ENCODE measurements at places on chromosomes 13 and 19.

DNA sequence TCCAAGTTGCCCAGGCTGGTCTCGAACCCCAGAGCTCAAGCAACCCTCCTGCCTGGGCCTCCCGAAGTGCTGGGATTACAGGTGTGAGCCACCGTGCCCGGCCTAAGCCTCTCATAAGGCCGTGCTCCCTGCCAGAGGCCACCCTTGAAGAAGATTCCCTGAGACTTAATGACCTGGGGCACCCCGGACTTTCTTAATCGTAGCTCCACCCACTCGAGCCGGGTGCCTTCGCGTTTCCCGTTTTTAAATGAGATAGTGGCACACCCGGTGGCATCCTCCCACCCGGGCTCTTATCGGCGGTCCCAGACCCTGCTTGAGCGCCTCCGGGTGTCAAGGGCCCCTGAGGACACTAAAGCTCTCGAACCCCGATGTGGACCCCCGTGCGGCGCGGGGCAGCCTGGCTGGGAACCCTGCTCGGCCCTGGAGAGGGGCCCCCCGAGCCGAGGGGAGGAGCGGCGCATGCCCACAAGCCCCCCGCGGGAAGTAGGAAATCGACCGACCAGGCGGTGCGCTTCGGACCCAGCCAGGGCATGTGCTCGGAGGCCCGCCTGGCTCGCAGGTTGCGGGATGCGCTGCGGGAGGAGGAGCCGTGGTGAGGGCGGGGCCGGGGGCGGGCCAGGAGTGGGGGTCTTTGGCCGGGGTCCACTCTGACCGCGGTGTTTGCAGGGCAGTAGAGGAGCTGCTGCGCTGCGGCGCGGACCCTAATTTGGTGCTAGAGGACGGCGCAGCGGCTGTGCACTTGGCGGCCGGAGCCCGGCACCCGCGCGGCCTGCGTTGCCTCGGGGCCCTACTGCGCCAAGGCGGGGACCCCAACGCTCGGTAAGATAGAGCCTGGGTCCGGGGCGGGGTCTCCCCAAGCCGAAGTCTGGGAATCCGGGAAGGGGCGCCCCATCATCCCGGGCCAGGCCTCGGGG is at the start of gene ANKLE1:
Gene ANKLE1 (plus strand): TSS at position 511 of the 914 bp plus-strand sequence. CDS start 20 bp downstream, at position 531.
- DNase-seq: peak; percentile 46

- no peak for DNase-seq
Measured at GRCh38 chr13:61111529-61111928, 304.1 kb downstream of the PCDH20 start.

DNA sequence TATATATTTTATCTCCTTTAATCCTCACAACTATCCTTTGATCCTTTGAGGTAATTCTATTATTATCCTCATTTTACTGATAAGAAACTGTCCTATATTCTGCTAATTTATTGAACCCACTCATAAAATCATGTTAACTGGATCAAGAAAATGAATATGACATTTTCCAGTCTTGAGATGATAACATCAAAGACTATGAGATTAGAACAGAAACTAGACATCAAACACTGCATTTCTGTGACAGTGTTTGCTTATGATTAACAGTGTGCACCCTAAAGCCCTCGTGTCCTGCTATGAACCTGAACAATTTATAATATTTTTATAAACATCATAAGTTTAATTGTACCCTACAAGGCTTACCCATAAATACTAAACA is 96.3 kb downstream of the TBC1D4 start:
- DNase-seq: no peak

DNA sequence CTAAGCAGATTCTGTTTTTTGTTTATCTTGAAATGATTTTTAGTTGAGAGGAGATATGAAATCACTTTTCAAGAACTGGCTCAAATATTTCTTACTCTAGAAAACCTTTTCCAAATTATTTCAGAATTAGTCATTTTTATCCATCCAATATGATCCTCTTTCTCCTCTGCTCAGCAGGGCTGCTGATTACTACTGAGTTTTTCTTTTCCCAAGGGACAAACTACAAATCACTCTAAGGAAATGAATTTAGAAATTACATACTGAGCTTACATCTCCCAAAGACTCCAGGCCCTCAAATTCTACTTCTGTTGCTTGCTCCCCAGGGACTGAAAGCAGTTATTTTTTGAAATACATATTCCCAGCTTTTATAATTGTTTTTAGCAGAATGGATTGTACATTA is 87.4 kb upstream of the UFM1 start:
- DNase-seq: no peak

GRCh38 chr19:17458970-17459369 is 1.8 kb downstream of the NXNL1 start:
- no peak for DNase-seq

- DNase-seq: no peak
Measured at GRCh38 chr13:62046512-62046911, 630.9 kb upstream of the PCDH20 start.

- no peak for DNase-seq
Measured at GRCh38 chr19:2332341-2333026, 4.0 kb downstream of the SPPL2B start.

GRCh38 chr13:74682746-74683145 is 548.5 kb upstream of the KLF12 start:
- DNase-seq: no peak

DNA sequence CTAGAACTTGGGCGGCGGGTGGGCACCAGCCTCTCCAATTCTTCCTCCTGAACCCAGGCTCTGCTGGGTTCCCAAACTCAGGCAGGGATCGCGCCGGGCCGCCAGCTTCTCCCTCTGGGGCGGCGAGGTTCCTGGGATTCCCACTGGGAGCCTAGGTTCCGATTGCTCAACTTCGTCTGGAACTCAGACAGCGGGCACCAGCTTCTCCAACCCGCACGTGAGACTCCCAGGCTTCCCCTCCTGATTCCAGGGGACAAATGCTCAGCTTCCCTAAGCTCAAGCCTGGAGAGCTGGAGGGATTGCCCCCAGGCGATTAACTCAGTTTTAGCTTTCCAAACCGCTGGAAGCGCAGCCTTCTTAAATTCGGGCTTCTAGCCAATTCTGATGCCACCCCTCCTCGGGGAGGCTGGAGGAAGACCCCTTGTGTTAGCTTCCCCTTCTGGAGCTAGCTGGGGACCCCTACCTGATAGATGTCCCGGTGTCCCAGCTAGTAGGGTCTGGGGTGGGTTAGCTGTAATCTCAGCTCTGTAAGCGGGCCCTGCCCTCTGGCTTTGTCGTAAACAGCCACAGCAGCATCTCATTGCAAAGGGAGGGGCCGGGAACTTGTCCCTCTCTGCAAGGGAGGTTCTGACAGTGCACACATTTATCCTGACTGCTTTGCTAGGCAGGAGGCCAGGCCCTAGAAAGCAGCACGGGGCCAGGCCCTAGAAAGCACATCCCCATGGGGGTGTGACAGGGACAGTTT is 671 bp downstream of the MCOLN1 start:
- no peak for DNase-seq

- DNase-seq: no peak
Measured at GRCh38 chr13:77516342-77516789, 19.1 kb upstream of the SCEL start.

- DNase-seq: no peak
Measured at GRCh38 chr13:67860315-67860714, 630.2 kb upstream of the PCDH9 start.

DNA sequence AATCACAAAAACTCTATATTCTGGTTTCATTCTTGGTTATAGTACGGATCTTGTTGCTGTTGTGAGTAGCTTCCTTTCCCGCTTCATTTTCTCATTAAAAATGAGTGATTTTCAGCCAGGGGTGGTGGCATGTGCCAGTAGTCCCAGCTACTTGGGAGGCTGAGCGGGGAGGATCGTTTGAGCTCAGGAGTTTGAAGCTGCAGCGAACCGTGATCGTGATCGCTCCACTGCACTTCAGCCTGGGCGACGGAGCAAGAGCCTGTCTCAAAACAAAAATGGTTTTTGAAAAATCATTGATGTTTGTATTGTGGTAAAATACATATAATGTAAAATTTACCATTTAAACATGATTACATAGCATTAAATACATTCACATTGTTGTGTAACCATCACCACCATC is 71.6 kb upstream of the TM9SF2 start:
- DNase-seq: no peak

DNA sequence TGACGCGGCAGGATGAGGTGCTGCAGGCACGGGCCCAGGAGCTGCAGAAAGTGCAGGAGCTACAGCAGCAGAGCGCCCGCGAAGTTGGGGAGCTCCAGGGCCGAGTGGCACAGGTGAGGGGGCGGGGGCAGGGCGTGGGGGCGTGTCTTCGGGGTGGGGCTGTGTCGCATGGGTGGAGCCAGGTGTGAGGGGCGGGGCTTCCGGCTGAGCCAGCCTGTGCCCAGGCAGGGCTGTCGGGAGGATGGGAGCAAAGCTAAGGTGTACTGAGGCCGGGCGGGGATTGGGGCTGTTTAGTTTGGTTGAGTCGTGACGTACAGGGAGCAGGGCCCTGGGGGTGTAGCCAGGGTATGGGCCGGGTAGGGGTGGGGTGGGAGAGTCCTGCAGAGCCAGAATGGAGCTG is 62.3 kb downstream of the KCNC3 start:
- DNase-seq: no peak

DNA sequence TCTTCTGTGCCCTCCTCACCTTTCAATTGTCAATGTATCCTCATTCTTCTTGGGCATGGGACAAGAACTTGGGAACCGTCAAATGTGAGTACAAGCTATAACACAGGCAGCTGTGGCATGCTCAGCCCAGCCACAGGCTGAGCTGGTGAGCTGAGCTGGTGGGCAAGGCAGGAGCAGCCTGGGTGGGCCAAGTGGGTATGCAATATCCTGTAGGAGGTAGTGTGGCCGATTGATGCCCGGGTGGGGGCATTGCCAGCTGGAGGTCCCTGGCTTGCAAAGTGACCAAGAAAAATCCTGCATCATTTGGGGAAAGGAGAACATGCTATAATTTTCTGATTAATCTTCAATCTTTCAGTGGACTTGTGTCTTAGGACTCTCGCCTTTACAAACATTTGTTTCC is 507.2 kb upstream of the SLC10A2 start:
- DNase-seq: no peak

DNA sequence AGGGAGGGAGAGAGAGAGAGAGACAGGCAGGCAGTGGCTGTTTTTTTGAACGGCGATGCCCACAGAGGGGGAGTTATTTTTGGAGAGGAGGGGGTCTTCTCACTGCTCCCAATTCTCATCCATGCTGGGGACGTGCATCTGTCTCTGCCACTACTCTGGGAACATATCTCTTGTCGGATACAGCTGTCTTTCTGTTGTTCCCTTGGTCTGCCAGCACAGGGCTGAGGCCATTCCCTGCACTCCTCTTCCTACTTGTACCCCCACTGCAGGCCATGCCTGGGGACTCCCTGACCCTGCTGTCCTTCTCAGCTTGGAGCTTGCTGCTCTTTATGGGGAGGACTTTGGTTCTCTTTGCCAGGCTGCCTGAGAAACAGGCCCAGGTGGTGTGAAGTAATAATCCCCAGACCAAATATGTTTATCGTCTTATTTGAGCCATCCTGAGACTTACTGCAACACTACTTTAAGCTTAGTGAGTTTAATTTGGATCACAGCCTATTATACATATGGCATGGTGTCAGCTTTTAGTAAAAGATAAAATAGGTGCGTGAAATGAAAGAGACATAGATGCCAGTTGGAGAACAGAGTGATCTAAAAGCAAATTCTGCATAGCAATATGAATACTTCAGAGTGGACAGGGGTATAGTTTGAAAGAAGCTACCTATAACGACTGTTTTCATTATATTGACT is 19.1 kb downstream of the LRCH1 start:
- DNase-seq: no peak

GRCh38 chr13:41216160-41216559 is 21.8 kb upstream of the KBTBD7 start:
- DNase-seq: no peak

DNA sequence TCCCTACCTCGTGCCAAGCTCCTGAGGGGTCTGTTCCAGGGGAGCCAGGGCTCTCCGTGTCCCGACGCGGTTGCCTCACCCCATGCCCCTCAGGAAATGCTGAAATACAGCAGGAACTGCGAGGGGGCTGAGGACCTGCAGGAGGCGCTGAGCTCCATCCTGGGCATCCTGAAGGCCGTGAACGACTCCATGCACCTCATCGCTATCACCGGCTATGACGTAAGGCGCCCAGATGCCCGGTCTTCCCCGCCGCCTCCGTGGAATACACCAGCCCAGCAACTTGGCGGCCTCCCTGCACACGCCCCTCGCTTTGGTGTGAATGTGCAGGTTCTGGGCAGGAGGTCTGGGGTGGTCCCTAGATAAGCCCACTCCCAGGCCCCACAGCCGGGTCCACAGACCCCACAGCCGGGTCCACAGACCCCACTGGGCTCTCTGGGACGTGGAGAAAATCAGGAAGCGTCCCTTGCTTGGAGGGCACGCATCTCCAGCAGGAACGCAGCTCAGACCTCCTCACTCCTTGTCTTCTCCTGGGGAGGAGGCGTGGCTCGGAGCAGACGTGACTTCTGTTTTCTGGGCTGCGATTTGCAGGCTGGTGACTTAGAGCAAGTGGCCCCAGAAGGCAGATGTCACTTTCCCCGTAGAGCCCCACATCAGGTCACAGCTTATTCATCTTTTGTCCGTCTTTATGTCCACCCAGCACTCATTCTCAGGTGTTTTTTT is 19.4 kb upstream of the F7 start:
- DNase-seq: no peak

DNA sequence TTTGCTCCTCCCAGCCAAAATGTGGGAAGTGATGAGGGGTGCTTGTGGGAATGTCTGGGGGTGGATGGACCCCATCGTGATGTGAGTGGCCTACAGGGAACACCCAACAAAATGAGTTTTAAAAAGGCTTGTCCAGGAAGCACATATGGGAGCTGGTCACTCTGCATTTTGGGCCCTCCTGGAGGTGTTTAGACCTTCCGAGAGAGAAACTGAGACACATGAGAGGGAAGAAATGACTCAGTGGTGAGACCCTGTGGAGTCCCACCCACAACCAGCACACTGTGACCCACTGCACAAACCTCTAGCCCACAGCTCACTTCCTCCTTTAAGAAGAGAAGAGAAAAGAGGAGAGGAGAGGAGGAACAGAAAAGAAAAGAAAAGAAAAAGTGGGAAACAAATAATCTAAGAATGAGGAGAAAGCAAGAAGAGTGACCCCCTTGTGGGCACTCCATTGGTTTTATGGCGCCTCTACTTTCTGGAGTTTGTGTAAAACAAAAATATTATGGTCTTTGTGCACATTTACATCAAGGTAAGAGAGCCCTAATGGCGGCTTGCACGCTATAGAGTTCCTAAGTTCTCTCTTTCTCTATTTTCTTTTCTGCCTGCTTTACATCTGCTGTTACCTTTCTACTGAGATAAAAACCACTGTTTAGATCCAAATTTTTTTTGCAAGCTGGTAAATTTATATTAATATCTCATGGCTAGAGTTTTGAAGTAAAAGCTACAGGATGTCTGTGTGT is 13.3 kb upstream of the LILRB1 start:
- DNase-seq: no peak

DNA sequence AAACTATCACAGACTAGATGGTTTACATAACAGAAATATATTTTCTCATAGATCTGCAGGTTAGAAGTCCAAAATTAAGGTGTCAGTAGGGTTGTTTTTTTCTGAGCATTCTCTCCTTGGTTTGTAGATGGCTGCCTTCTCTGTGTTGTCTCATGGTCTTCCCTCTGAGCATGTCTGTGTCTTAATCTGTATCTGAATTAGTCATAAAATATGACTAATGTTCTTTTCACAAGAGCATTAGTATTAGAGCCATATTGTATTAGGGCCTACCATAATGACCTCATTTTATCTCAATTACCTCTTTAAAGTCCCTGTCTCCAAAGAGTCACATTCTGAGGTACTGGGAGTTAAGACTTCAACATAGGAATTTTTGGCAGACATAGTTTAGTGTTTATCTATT is 77.2 kb upstream of the OBI1 start:
- DNase-seq: no peak

GRCh38 chr13:97030705-97031452 is 36.6 kb upstream of the OXGR1 start:
- DNase-seq: no peak

GRCh38 chr13:111534751-111535522 is 214.5 kb downstream of the TEX29 start:
- DNase-seq: no peak

Data from stimulated activated CD8-positive, alpha-beta memory T cell treated with anti-CD3 and anti-CD28 coated beads, Interleukin-7, amount 100 ng/mL, for 48 hours (primary cell).